NCI-H524 treated with DMSO at 0.1 percent for 48 hours (cell line): ENCODE measurements at places on chromosomes 13 and 19.

- DNase-seq, result no peak
Measured at GRCh38 chr19:5824751-5825150, 14.8 kb downstream of the FUT6 start.

DNA sequence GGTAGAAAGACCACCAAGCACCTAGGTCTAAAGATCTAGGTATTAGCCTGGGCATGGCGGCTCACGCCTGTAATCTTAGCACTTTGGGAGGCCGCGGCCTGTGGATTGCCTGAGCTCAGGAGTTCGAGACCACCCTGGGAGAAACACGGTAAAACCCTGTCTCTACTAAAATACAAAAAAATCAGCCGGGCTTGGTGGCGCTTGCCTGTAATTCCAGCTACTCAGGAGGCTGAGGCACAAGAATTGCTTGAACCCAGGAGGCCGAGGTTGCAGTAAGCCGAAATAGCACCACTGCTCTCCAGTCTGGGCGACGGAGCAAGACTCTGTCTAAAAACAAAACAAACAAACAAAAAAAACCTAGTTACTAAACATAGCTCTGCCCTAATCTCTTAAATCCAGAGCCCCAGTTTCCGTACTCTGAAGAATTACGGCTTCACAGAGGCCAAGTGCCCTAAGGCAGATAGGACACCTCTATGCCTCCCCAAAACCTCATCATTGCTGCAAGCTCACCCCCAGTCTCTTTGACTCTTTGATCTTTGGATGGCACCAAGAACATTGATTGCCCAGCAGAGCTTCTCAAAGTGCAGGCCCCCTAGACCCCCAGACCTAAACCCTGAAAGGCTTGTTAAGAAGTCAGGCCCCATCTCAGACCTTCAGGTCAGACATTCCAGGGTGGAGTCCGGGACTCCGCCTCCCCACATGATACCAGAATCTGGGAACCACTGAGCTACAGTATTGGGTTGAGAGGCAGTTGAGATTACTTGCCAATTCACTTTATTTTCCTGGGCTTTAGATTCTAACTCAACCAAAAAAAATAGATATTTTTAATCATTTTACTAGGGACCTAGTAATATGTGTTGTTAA lies 2.8 kb downstream of the COL4A2 start:
- no peak for DNase-seq

DNA sequence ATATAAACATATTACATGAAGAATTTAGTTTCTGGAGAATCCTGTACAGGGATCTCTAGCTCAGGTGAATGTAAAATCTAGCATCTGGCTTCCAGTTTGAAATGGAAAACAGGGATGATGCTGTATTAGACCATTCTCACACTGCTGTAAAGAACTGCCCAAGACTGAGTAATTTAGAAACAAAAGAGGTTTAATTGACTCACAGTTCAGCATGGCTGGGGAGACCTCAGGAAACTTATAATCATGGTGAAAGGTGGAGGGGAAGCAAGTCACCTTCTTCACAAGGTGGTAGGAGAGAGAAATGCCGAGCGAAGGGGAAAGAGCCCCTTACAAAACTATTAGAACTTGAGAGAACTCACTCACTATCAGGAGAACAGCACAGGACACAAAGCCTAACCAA lies 17.0 kb upstream of the N4BP2L2 start:
- DNase-seq, result no peak

DNA sequence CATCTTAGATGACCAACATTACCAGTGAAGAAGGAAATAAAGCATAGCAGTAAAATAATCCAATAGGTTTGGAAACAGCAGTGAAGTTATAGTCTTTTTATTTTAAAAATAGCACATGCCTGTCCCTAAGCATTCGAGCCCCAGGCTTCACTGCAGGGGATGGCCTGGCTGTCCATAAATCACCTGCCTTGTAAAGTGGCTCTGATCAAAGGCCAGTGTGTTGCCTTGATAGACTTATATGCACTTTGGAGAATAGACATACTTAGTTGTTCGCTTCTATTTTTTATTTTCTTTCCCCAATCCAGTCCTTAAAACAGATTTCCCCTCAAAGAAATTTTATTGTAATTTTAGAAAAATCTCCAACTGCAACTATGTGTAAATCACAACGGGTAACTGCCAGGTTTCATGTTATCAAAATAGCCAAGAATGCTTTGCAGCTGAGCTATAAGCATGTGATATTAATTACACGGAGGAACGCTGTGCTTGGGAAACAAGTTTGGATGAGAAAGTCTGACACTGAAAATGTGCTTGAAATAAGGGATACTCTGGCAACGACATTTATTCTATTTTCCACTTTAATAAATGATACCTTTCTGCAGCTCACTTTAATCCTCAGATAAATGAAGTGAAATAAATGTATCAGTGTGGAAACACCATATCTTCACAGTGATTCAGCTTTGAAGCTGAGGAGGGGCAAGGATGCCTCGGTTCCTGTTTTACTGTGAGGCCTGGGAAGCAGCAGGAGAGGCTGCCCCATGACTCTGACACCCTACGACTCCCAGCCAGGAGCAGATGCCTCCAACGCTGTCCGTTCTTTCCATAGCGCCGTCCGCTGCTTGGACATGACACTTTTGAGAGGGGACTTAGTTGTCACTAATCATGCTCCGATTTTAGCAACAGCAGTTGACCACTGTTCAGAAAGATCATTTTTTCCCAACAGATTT lies 5.5 kb upstream of the METTL21C start:
- no peak for DNase-seq

- no peak for DNase-seq
Measured at GRCh38 chr19:2429917-2430535, 2.6 kb upstream of the TIMM13 start.

- DNase-seq, result no peak
Measured at GRCh38 chr13:50129081-50129705, 113.9 kb downstream of the KCNRG start.

- no peak for DNase-seq
Measured at GRCh38 chr13:36067746-36068381, 63.3 kb downstream of the DCLK1 start.

DNA sequence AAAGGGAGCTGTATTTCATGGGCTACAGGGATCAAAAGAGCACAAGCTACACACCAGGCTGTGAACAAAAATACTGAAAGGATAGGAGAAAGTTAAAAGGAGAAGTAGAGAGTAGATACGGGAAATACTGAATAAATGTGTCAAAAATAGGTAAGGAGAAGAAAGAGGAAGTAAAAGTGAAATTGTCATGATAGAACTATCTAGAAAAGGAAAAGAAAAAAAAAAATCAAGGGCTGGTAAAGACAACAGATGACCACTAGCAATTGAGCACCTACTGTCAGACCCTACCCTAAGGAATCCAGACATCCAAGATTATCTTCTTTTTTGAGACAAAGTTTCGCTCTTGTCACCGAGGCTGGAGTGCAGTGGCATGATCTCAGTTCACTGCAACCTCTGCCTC lies 4.8 kb downstream of the RUBCNL start:
- DNase-seq, result no peak

DNA sequence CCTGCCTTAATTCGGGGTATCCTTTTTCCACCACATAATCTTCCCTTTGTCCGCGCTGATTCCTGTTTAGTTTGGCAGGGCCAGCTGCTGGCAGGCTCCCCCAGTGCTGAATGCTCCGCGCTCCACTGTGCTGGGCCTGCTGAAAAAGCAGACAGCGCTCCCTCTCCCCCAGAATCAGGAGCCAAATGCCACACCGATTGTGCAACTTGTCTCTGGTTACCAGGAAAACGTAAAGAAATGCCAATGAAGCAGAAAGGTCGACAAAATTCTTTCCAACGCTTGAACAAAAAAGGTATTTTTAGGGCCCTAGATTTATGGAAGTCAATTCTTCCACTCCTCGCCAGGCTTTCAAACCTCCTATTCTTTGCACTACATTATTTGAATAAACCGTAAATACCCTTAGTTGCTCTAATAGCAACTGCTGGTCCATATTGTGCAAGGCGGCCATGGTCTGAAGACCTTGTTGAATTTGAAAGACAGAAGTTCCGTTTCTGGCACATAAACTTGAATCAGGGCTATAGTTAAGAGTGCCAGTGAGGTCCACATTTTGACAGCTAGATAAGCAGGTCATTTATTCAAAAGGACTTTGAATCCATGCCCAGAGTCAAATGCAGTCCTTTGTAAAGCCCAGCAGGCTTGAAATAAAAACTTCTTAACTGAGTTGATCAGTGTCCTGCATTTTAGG lies 206.7 kb upstream of the RFC3 start:
- no peak for DNase-seq

DNA sequence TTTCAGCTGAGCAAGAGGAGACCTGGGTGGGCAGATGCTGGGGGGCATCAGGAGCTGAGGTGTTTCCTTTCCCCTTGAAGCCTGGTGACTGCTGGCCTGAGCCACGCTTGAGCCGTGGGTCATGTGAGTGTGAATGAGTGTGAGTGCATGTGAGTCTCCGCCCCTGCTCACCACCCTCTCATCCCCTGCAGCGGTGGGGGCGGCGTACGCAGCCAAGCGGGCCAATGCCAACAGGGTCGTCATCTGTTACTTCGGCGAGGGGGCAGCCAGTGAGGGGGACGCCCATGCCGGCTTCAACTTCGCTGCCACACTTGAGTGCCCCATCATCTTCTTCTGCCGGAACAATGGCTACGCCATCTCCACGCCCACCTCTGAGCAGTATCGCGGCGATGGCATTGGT lies 5.2 kb downstream of the B3GNT8 start:
- DNase-seq, result no peak

GRCh38 chr13:25857830-25858229 lies 194.0 kb downstream of the SHISA2 start:
- DNase-seq, result no peak

GRCh38 chr13:109509154-109509900 lies 277.1 kb downstream of the IRS2 start:
- DNase-seq, result no peak
